Femur (tissue), 1 donor: ENCODE measurements at places on chromosomes 5 and 9.

GRCh38 chr9:117555964-117556629, 141.2 kb upstream of the ASTN2 start:
- DNase-seq, result no peak

DNA sequence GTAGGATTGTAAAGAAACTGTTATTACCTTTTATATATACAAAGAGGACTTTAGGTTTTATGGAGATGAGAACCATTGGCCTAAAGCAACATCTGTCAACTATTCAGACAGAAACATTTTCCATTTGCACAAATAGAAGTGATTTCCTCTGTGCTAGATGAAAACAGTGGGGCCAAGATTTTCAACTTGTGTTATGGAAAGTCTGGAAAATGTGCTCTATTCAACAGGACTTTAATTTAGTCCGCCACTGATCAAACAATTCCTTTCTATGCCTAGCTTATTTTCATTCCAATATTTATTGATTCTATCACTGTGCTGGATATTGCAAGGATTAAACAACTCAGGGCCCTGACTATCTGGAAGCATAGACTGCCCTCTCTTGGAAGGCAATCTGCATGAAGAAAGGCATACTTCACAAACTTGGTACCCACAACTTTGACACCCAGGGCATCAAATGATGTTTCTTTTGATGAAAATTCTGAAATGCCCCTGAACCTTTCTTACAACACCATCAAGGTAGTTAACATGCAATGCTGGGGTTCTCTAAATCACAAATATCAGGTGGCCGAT, 126.6 kb upstream of the HMHB1 start:
- no peak for DNase-seq

DNA sequence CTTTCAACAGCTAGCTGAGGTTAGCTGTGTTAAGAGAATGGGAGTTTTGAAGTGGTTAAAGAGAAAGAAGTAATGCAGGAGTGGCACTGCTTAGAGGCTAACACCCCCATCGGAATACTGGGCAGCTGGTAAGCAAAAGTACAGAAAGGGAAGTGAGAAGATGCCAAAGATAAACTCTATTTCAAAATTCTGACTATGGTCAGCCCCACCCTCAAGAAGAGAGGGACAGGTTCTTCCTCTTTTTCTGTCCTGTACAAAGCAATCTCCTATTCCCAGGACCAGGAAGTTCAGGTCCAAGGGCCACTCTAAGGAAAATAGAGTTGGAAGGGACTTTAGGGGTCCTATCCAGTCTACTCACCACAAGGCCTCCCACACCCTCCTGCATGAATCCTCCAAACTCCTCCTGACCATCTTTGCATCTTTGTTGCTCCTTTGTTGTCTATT, 45.9 kb upstream of the JAK2 start:
- no peak for DNase-seq

DNA sequence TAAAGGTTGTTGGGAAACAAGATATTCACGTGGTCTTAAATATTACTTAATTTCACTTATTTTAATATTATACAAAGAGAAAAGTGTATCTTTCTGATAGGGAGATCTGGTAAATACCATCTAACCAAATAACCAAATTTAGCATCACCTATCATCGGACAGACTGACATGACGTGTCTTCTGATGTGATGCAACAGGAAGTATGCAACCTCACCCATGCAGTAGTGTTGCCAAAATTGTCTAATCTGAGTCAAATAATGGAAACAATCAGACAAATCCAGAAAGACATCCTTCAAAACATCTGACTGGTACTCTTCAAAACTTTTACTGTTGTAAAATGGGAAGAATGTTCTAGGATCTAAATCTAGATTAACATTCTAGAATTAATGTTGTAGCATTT, 148.0 kb downstream of the FGF1 start:
- DNase-seq, result no peak

DNA sequence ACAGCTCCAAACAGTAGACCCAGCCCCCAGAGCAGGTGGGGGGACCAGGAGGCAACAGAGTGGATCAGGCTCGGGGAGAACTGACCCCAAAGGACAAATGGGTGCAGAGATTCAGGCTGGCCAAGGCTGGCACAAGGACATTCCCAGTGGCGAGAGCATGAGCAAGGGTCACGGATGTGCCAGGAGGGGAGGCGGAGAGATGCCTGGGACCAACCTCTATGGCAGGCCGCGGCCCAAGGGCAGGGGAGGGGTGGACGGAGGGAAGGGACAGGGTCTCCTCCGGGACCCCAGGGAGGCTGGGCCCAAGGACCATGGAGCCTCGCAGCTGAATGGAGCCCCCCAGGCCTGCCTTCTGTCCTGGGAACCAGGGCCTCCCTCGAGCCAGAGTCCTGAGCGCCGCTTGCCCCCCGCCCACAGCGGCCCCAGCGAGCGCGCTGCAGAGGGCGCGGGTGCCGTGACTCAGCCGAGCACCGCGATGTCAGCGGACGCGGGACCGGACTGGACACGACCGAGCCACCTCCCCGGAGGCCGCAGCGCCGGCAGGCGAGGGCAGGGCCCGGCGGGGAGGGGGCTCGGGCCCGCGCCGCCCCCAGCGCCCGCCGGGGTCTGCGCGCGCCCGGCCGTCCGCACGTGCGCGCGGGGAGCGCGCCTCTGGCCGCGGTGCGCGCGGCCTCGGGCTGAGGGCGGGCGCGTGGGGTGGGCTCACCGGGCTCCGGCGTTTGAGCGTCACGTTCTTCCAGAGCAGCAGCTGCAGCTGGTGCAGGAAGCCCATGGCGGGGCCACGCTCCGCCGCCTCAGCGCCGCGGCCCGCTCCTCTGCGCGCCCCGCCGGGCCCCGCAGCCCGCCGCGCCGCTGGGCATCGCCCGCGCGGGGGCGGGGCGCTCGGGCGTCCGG, at the start of gene ABCA2:
TSS of gene ABCA2 (minus strand) at position 869 of the 894 bp plus-strand sequence. CDS start at position 772, 97 bp downstream.
- no peak for DNase-seq

DNA sequence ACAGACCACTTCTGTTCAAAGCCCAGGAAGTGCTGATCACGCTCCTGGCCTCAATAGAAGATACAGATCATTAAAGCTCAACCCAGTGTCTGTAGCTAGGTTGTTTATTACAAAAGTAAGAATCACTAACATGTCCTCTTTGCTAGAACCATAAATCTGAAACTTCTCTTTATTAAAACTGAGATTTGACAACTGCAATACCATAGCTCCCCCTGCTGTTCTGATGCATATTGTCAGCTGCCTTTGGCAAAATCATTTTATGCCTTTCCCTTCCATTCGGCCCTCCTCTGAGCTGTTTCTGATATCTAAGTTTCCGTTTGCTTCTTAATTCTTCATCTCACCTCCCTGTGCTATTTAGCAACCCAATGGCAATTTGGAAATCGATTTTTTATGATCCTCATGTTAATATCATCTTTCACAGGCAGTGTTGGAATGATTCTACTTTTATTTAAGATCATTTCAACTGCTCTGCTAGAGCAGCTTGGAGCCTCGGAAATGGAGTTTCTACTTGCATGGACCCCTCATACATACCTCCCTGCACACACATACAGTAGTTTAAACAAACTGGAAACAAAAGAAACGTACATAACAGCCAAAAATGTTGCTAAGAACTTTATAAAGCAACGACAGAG, 998.8 kb downstream of the MAT2B start:
- peak; percentile 59 for DNase-seq

DNA sequence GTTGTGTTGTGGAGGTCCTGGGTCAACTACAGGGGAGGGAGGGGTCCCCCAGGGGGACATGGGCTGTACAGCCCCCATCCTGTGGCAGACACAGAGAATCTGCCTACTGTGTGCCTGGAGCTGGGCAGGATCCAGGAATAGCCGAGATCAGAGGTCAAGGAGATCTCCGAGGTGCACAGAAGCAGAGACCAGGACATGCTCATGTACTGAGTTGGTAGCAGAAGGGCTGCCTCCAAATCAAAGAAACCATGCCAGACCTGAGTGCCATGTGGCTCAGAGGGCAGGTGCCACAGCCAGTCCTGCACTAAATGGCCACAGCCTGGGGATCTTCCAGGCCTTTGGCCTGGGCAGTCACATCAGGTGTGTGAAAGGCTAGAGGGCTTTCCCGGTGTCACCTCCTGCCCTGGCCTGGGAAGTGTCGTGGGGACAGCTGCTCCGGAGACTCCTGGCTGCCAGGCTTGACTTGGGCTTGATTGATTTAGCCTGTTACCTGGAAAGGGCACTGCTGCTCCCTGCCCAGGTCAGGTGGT, 27.8 kb downstream of the GSN start:
- no peak for DNase-seq

GRCh38 chr9:33125871-33126823, 41.0 kb downstream of the B4GALT1 start:
- no peak for DNase-seq

DNA sequence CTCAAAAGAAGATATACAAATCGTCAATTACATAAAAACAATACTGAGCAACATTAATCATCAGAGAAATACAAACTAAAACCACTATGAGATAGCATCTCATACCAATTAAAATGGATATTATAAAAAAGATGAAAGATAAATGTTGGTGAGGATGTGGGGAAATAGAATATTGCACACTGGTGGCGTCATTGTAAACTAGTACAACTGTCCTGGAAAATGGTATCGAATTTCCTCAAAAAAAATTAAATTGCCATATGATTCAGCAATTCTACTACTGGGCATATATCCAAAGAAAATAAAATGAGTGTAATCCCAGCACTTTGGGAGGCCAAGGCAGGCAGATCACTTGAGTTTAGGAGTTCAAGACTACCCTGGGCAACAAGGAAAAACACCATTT, 326.0 kb upstream of the FTMT start:
- no peak for DNase-seq

- peak; percentile 12 for DNase-seq
These were observed 3.4 kb upstream of the AMBP start for GRCh38 chr9:114081441-114082016.

- no peak for DNase-seq
These were observed 206.0 kb upstream of the TLX3 start for GRCh38 chr5:171102877-171103610.

GRCh38 chr9:68672625-68673024, 32.4 kb upstream of the PIP5K1B start:
- DNase-seq, result no peak

- DNase-seq, result no peak
These were observed 51.4 kb downstream of the SMARCA2 start for GRCh38 chr9:2066312-2067273.

DNA sequence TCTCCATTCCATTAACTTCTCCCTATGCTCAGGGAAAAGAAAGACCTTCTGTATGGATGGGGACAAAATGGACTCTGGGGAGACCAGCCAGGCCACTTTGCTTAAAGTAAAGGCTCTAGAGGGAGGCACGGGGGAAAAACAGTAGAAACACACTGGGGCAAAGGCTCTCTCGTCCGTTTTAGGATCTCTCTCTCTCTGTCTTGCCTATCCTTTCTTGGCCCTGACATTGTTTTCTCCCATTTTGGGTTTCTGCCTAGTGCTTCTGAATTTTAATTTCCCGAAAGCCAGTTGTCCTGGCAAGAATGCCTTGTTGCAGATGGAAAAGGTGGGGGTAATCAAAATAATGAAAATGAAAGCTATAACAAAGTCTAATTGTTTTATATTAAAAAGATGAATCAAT, 28.2 kb downstream of the NMUR2 start:
- DNase-seq, result no peak

- DNase-seq, result no peak
These were observed 27.8 kb downstream of the SERINC5 start for GRCh38 chr5:80227979-80228596.

- DNase-seq, result no peak
These were observed 31.2 kb downstream of the CDK7 start for GRCh38 chr5:69265931-69266330.

DNA sequence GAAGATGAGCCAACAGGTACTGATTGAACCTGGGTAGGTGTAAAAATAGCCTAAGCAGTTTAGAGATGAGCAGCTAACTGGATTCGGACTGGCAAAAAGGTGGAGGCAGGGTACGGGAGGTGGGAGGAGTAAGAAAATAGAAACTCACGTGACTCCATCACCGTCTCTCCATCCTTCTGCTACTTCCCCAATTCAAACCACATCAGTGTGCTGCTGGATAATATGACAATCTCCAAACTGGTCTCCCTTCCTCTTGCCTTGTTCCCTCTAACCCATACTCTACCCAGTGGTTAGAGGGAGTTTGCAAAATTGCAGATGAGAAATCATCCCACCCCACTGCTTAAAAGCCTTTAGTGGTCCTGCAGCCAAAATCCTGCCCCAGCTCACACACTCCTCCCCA, 42.7 kb downstream of the RIGI start:
- DNase-seq, result no peak

GRCh38 chr5:68251386-68251785, 35.8 kb downstream of the PIK3R1 start:
- DNase-seq, result no peak

GRCh38 chr5:103793595-103794182, 231.1 kb upstream of the NUDT12 start:
- no peak for DNase-seq

DNA sequence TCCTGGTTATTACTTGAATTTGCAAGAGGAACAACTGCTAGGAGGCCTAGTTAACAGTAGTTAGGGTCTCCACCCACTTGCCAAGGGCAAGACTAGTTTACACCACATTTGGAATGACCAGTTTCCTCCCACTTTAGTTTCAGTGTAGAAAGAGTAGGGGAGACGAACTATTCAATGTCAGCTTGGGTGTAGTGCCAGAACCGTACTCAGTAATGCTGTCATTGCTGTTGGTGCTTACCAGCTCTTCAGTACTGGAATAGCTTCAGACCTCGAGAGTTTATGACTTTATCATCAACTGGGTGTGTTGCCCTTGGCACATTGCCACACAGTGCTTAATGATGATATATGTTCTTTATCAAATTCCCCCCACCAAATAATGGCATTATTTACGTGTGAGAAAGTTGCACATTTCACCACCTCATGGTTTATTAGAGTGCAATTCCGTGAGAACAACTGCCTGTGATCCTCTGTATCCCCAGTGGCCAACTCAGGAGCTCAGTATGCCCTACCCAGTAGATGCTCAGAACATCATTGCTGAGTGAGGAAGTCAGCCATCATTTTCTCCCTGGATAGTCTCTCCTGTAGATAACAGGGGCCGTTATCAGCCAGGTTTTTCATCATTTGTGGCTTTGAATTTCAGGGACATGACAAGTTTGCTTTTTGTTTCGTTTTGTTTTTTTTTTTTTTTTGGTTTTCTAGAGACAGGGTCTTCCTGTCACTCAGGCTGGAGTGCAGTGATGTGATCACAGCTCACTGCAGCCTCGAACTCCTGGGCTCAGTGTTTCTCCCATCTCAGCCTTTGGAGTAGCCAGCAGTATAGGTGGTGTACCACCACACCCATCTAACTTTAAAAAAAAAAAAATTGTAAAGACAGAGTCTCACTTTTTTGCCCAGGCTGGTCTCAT, 67.3 kb downstream of the DOCK8 start:
- DNase-seq, result no peak

DNA sequence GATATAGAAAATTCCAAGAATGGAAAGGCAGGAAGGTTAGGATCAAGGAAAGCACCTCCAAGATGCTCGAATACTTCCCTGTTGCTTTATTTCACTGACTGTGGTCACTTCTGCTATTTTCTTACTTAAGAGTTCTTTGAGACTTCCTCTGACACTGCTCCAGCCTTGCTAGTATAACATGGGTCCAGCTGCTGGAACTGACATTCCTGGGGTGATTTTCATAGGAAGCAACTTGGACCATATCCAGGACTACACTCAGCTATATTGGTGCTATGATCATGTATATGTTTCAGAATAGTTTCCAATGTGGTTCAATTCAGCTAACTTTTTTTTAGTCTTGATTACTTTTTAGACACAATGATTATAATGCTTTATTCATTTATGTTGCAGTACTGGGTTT, 81.6 kb upstream of the CKMT2 start:
- no peak for DNase-seq

GRCh38 chr5:159971038-159971437, 37.9 kb upstream of the TTC1 start:
- no peak for DNase-seq
